Hypothalamus (tissue), 51 donors: ENCODE measurements at places on chromosomes 16 and 17.

DNA sequence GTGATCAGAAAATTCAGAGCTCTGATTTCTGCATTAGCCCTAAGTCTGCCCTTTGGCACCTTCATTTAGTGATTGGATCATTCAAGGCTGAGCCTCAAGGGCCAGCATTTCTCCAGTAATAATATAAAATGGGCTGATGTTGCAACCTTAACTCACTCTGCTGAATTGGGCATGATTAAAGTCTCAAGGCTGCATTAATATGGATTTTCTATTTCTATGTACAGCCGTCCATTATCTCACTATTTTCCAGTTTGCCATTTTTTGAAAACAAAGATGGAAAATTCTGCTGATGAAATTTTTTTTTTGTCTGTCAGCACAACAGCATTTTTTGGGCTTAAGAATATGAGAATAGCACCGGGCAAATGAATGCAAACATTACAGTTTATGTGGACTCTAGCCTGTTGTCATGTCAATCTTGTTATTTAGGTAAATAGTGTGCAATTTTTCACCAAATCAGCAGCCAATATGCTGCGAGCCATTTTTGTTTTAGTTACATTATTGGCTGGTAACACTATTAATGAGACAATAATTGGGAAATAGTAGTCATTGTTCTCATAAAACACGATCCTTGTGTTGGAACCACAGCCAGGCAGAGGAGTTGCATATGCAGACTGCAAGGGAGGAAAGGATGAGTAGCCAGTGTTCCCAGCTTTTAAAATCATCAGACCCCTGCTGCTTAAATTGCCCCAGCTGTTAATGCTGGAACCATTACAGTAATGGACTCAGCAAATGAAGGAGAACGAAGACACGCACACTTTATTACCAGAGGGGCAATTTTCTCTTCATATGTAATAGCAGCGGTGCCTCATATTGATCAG lies 10.5 kb downstream of the FTO start:
- DNase-seq = no peak

DNA sequence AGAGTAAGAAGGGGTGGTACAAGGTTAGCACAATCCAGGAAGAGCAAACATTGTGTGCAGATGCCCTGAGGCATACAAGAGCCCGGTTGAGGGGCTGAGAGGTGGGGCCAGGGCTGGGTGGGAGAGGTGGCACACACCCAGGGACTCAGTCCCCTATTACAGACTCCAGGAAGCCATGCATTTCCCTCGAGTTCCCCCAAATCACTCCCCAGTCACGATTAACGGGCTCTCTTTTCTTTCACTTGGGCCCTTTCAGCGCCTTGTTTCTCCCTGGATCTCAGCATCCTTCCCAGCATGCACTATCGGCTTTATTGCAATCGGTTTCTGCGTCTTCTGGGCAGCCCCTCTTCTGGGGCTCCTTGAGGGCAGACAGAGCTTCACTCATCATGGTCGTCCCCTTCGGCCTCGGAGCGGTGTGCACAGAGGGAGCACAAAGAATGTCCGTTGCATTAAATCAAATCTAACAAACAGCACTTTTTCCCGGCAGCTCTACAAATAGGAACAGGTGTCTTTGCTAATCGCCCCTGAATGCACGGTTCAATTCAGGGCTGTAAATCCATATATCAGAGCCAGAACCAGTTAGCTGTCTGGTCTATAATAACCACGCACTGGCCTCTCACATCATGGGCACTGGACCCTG lies 184.6 kb upstream of the HSBP1 start:
- no peak for DNase-seq

GRCh38 chr16:66440970-66441369 lies 13.9 kb downstream of the BEAN1 start:
- DNase-seq = no peak

DNA sequence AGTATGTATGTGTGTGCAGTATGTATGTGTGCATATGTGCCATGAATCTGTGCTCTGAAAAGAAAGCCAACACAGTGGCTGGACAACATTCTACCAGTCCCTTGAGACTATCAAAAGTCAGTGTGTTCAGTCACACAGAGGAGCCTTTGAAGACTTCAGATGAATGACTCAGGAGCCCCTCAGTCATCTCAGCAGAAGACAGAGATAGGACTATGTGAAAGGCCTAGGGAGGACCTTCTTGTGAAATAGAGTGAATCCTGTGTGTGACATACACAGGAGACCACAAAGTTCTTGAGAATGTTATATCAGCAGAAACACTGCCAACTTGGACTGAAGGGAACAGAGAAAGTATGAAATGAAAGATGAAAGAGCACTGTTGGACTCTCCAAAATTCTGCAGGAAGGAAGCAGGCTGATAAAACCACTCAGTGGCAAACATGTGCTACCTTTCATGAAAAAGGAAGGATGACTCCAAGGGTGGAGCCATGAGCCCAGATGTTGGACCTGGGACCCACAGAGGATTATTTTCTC lies 108.4 kb downstream of the METRNL start:
- no peak for DNase-seq

GRCh38 chr16:1458977-1459341 lies 14.6 kb upstream of the CCDC154 start:
- no peak for DNase-seq

DNA sequence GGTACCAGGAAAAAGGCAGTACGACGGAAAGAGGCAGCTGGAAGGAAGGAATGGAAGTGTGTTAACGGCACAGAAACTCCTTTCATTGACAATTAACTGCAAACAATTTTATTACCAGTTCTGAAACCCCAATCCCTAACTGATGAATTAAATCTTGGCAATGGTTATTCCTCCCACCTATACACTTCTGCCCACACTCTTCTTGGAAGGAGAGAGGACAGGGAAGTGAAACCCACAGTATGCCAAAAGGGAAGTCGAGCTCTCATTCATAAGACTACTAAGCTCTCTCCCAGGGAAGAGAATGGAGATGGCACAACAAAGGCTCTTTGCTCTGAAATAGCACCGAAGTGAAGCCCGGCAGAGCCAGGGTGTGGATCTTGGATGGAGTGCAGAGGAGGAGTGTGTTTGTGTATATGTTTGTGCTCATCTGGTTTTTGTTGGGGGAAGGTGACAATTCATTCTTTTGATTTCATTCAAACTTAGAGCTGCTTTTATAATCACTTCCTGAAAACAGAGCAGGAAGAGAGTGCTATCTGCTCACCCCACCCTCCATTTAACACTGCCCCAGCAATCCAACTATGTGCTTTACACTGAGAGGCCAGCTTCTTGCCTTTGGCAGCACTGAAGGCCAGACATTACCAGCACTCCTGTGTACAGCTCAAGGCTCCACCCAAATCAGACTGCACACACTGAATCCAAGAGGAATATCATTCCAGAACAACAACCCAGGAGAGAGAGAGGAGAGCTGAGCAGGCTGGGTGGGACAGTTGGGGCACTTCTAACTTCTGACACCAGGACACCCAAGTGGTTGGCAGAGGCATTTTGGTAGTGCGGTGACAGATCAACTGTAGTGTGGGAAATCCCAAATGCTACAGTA lies 68.7 kb downstream of the HIC1 start:
- DNase-seq = peak; percentile 18

DNA sequence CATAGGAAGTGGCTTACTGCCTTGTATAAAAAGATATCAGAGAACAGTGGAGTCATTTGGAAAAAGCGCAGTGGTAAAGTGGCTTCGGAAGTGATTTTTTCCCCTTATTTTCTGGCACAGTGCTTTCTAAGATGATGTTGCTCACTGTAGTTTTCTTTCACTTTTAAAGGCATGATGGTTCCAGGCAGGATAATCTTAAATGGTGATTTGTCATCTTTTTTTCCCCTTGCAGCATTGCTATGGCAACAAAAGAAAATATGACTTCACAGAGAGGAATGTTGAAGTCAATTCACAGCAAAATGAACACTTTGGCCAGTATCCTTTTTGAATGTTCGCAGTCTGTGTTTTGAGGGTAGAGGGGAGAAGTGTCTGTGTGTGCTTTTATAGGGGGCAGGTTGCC lies 42.5 kb downstream of the GOSR1 start:
- DNase-seq = no peak

DNA sequence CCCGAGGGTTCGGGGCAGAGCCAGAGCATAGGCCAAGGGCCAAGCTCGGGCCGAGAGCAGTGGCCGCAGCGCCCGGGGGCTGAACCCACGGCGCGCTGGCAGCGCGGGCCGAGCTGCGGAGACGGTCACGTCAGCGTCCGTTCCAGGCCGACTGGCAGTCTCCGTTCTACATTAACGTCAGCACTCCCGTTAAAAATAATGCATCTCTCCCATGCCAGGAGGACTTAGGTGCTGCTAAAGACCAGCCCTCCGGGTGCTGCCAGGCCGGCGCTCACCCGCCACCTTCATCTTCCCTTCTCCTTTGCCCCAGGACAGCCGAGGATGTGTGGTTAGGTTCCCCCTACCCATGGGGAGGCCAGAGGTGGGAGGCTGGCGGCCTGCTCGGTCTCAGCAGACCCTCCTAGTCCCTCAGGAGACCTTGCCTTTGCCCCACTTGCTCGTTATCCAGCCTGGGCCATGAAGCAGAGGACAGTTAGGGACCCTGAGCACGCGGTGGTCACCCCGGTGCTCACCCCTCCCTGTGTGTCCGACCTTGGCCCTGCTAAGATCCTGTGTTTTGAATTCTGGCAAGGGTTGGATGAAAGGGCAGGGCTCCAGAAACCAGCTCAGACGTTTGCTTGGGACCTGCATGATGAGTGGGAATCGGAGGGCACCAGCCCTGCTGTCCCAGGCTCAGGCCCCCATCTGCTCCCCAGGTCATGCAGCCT lies 572 bp downstream of the MPG start:
- DNase-seq = no peak

GRCh38 chr16:57747496-57747895 lies 11.9 kb downstream of the KATNB1 start:
- no peak for DNase-seq

- DNase-seq = no peak
Measured at GRCh38 chr16:48526058-48526957, 83.7 kb downstream of the N4BP1 start.

- peak; percentile 38 for DNase-seq
Measured at GRCh38 chr16:3458278-3458851, 14.9 kb downstream of the NAA60 start.

GRCh38 chr16:30786936-30787612 lies at the start of gene ZNF629:
Gene ZNF629, minus strand, starts transcription at chr16:30787205. Its CDS starts 2,723 bp downstream, at chr16:30784482.
- peak; percentile 54 for DNase-seq

DNA sequence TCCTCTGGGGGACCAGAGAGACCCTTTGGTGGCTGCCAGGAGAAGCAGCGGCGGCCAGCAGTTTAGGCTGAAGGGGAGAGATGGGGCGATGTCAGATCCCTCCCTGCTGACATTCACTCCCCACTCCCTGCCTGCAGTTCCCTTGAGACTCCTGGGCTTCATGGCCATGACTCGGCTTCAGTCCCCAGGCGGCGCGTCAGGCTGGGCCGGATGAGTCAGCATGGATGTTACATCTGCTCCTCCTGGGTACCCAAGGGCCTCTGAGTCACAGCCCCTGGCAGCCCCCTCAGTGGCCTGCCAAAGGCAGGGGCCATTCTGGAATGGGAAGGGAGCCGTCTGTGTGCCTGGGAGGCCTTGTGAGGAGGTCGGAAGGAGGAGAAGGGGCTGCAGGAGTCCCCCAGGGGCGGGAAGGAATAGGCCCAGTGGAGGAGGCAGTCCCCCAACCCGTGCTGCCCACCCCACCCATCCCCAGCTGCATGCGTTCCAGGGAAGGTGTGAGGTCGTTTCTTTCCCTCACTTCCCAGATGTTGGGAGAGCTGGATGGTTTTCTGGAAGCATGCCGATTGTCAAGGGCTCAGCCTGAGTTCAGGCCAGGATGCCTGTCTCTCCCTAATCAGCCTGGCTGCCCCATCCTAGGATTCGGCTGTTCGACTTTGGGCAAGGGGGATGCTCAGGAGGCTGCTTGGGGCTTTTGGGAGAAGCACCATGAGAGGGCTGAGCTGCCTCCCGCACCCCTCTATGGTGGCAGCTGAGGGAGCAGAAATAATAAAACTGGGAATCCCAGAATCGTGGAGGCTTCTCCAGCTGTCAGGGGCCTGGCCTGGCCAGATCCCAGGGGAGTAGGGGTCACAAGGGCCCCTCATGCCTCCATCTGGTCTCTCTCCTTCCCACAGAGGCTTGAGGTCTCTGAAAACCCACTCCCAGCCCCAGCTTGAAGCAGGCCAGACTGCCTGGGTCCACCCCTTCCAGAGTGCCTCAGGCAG lies 9.7 kb downstream of the RHBDL3 start:
- no peak for DNase-seq

- DNase-seq = no peak
Measured at GRCh38 chr16:27404163-27404823, 2.3 kb downstream of the IL21R start.

DNA sequence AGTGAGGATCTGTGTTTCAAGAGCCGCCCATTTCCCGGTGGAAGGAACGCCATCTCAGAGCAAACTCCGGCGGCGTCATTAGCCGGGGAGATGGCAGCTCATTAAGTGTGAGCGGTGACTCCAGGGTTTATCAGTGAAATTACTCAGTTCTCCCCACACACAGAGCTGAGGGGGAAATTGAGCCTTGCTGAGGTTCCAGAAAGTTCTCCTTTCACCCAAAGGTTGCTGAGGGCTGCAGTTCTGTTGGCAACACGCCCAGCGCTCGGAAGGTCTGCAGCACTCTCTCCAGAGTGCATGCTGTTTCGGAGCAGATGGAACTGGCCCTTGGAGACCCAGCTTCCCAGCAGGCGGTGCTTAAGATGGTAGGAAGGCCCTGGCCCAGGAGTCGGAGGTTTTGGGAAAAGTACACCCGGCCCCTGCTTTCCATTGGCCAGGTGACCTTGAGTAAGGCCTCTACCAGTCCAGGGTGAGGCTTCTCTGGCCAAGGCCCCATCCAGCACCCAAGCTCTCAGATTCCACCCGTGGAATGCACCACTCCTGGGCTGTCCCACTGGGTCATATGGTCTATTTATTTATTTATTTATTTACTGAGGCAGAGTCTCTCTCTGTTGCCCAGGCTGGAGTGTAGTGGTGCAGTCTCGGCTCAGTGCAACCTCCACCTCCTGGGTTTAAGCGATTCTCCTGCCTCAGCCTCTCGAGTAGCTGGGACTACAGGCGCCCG lies 167.7 kb upstream of the CIBAR2 start:
- peak; percentile 18 for DNase-seq

DNA sequence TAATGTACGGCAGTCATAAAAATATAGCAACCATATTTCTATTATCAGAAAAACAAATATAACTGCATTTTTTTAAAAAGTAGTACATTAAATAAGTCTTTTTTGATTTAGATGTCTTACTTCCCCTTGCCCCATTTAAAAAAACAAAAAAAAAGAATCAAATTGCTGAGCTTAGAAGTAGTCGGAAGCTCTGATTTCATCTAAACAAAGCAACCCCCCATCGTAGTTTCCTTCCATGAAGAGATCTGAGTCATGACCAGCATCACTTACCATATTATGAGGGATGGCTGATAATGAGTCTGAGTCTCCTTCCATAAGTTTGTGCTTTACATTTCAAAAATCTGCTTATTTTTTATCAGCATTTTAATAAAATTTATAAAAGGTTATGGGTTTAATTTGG lies 86.2 kb downstream of the ITFG1 start:
- DNase-seq = no peak

DNA sequence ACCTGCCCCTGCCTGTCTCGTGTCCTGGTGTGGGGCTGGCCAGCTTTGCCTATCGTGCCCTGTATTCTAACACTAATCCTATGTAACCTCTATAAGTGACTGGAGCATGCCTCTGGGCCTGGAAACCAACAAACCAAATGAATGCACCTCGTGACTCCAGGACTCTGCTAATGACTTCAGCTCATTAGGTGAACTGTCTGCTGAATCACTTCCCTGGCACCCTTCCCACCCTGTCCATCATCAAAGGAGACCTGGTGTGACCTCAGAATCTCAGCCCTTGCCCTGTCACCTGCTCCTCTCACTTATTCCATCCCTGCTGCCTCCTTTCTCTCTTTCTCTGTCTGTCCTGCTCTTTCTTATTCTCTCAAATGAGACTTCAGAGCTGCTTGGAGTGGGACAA lies 322.4 kb downstream of the CBLN1 start:
- DNase-seq = no peak
